ENCODE measurements at places on chromosomes 11 and 22. TPM values are rescaled to one million over a fixed set of nuclear protein-coding genes. Genes with fewer than 3 reads are reported as not detected.

GRCh38 chr11:15374418-15374817, 259.7 kb downstream of the INSC start:
- no peak overlapping the region for H3K27ac ChIP-seq
- no peak overlapping the region for H3K4me3 ChIP-seq
- H3K27me3 ChIP-seq = no peaks in the 10 kb centered on the region
- no peak for DNase-seq

DNA sequence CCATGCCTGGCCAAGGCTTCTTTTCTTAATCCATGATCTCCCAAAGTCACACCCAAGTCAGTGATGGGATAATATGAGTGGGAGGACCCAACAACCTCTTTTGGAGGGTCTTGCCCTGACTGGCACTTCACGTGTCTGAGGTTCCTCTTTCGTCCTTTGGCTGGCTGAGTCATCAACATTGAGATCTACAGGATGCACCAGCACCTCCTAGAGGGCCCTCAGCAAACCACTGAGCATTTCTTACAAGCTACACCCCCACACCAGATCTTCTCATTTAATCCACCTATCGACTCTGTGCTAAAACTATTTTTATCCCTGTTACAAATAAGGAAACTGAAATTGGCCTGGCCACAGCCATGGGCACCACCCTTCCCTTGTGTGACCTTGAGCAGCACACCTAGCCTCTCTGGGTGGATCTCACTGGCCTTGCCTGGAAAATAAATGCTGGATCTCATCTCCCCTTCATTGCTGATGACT, 63.4 kb downstream of the FLI1 start:
- no peak overlapping the region for H3K27ac ChIP-seq
- H3K4me3 ChIP-seq = no peak overlapping the region
- DNase-seq = no peak
- peaks cover 16% of the 10 kb centered on the region for H3K4me1 ChIP-seq

DNA sequence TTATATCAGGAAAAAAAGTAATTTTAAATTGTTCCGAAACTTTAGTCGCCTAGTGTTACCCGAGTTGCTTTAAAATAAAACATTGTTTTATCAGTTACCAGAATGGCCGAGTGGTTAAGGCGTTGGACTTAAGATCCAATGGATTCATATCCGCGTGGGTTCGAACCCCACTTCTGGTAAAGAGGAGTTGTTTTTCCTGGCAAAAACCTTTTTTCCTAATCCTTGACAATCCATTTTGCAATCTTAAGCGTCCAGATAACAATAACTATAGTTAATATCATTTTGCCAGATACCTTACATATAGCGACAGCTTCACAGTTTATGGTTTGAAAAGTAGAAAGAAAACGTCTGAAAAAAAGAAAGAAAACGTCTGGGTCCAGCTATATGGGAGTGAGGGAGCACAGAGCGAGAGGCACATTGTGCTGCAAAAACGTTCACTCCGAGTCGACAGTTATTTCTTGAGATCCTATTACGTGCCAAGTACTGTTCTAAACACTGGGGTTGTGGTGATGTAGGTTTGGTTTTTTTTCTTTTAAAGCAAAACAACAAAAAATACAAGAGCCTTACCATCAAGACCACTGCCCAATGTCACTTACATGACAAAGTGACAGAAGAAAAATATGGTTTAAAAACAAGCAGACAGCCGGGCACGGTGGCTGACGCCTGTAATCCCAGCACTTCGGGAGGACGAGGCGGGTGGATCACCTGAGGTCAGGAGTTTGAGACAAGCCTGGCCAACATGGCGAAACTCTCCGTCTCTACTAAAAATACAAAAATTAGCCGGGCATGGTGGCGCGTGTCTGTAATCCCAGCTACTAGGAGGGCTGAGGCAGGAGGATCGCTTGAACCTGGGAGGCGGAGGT, 40.6 kb downstream of the OR4D9 start:
- peaks cover 24% of the 10 kb centered on the region for H3K4me1 ChIP-seq
- no peaks in the 10 kb centered on the region for H3K36me3 ChIP-seq
- H3K4me3 ChIP-seq = peak overlapping the region; percentile 61
- H3K27ac ChIP-seq = peak overlapping the region; percentile 84
- H3K27me3 ChIP-seq = no peaks in the 10 kb centered on the region

DNA sequence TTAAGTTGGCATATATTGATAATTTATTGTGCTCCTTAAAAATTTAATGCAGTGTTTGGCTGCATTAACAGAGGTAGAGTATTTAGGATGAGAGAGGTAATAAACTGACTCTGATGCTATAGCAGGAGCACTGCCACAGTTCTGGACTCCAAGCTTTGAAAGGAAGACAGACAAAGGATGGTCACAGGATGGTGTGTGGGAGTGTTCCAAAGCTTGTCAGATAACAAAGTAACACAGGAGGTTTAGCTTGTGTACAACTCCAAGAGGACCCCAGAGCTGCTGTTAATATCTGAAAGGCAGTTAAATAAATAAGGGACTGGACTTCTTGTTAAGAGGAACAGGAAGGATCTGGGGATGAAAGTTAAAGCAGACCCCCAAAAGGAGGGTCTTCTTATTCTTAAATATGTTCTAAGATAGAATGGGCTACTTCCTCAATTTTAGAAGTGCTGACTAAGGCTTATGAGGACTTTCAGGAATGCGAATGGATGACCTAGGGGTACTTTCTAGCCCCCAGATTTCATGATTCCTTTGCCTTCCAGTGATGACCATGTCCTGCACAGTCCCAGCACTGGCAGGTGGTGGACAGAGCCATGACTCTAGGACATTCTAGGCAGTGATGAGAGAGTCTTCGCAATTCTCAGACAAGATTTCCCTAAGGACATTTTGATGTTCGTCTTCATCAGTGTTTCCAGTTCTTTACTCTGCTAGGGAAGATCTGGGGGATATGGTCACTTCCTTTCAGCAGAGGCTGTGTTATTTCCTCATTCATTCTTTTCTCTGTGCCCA, 149.1 kb upstream of the RASSF10 start:
- DNase-seq = no peak
- H3K27me3 ChIP-seq = no peaks in the 10 kb centered on the region
- no peaks in the 10 kb centered on the region for H3K36me3 ChIP-seq
- H3K4me1 ChIP-seq = peaks cover 13% of the 10 kb centered on the region
- H3K27ac ChIP-seq = no peak overlapping the region
- no peak overlapping the region for H3K4me3 ChIP-seq

DNA sequence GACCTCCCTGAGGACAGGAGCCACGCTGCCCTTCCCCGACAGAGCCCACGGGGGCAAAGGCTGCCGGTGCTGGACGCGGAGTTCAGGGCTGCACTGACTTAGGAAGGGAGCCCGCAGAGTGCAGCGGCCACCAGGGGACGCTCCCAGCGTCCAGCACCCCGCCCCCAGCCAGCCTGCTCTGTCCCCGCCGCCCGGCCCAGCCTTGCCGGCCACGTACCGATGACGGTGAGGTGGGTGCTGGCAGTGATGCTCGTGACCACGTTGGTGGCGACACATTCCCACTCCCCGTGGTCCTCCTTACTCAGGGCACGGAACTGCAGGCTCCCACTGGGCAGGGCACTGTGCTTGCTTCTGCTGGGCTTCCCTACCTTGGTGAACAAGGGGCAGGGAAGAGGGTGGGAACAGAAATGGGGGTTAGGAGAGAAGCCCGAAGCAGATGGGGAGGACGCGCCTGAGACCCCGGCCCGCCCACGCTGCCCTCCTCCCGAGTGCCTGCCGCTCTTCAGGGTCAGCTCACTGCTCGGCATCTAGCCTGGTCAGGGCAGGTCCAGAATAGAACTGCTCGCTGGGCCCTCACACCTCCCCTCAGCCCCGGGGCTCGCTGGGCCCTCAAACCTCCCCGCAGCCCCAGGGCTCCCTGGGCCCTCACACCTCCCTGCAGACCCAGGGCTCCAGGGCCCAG, 25.9 kb downstream of the IGSF9B start:
- H3K4me3 ChIP-seq = no peak overlapping the region
- no peak for DNase-seq
- no peaks in the 10 kb centered on the region for H3K27me3 ChIP-seq
- H3K4me1 ChIP-seq = peaks cover 41% of the 10 kb centered on the region
- peaks cover 10% of the 10 kb centered on the region for H3K36me3 ChIP-seq

The SLC5A1 gene
- 87.2 TPM for total RNA-seq

The KRTAP5-11 gene
- total RNA-seq = not detected

The ADAMTS15 gene
- total RNA-seq = 7.7 TPM

GRCh38 chr11:83063073-83063754, 8.5 kb downstream of the RAB30 start:
- no peak for DNase-seq
- H3K36me3 ChIP-seq = no peaks in the 10 kb centered on the region
- H3K27ac ChIP-seq = peak overlapping the region; percentile 56
- peaks cover 3% of the 10 kb centered on the region for H3K4me1 ChIP-seq
- no peaks in the 10 kb centered on the region for H3K27me3 ChIP-seq
- H3K4me3 ChIP-seq = peak overlapping the region; percentile 13

DNA sequence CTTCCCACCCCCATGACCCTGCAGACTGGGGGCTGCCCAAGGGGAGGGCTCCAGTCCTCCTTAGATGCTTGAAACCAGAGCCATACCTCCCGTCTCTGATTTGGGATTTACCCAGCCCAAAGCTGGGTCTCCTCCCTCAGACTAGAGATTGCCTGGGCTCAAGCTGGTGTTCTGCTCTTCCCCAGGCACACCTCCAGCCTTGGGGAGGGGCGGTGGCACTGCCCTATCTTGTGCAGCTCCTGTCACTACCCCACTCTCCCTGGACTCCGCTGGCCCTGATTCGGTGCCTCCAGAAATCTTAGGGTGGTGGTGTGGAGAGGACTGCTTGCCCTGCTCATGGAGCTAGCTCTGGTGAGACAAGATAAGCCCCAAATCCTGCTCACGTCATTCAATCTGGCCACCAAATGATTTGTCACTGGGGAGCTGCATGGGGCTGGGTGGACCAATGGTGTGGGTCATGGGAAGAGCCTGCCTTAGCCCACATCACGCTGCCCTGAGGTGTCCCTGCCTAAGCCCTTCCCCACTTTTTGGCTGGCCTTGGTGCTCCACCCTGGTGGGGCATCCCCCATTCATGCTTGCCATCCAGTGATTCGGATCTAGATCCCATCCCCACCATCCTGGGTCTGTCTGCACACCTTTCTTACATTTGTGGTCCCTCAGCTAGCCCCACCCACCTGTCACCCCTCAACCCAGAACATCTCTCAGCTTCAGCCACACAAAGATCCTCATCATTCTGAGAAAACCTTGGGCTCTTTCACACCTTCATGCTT, 87.7 kb downstream of the PDE2A start:
- no peak for DNase-seq
- no peaks in the 10 kb centered on the region for H3K27me3 ChIP-seq
- H3K4me1 ChIP-seq = peaks cover 3% of the 10 kb centered on the region
- no peak overlapping the region for H3K27ac ChIP-seq

DNA sequence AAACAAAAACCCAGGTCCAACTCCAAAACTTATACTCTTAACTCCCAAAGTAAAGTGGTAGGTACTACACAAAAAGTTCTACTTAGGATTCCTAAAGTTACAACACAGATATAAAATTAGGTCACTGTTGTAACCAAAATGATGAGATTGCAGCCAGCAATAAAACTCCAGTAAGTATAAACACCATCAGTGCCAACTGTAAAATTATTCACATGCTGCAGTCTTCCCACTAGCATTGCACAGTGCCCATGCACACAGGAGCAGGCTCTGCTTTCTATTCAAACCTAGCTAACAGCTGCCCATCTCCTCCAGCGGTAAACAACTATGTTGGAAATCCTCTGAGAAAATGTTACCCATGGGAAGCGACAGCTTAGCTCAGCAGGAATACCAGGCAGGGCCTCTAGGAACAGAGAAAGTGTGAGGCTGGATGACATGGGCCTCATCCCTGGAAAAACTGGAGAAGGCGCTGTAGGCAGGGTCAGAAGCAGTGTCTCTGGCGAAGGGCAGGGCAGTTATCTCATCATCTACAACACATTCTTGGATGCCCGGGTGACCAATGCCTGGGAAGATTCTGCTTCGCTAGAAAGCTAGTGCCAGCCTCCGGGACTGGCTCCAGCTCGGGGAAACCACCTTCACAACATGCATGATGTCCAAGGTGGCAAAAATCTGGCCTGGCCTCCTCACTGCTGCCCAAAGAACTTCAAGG, 9.1 kb downstream of the CPT1A start:
- no peak overlapping the region for H3K27ac ChIP-seq
- H3K4me3 ChIP-seq = no peak overlapping the region
- H3K36me3 ChIP-seq = peaks cover 6% of the 10 kb centered on the region

The OR51M1 gene
- not detected for total RNA-seq

The CLCF1 gene
- total RNA-seq = 1.4 TPM

- H3K36me3 ChIP-seq = peaks cover 6% of the 10 kb centered on the region
- H3K27ac ChIP-seq = no peak overlapping the region
- H3K4me1 ChIP-seq = no peaks in the 10 kb centered on the region
- no peak for DNase-seq
- H3K27me3 ChIP-seq = no peaks in the 10 kb centered on the region
Measured at GRCh38 chr11:85710917-85711316, 24.9 kb upstream of the CCDC89 start.

The P2RX6 gene
- total RNA-seq = 3.2 TPM

DNA sequence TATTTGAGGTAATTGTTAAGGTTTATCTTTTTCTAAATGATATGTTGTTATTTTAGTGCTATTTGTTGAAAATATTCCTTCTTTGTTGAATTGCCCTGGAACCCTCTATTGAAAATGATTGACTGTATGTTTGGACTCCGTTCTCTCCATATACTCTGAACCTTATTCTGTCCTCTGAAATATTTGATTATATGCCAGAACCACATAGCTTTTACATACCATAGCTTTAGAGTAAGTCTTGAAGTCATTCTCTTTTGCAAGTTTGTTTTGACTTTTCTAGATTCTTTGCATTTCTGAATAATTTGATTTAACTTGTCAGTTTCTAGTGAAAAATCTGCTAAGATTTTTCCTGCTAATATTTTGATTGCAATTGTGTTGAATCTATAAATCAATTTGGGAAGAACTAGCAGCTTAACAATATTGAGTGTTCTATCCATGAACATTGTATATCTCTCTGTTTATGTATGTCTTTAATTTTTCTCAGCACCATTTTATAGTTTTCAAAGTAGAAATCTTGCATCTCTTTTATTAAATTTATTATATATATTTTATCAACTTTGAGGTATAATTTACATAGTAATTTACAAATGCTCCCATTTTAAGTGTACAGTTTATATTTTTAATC, 51.7 kb upstream of the PITPNB start:
- no peaks in the 10 kb centered on the region for H3K36me3 ChIP-seq
- no peak overlapping the region for H3K27ac ChIP-seq
- DNase-seq = no peak
- no peaks in the 10 kb centered on the region for H3K4me1 ChIP-seq
- no peaks in the 10 kb centered on the region for H3K27me3 ChIP-seq

The KLHDC7B gene
- 0.11 TPM for total RNA-seq

The USP2 gene
- 160 TPM for total RNA-seq

The GPR137 gene
- 21.2 TPM for total RNA-seq

GRCh38 chr11:92424281-92424680, 199.7 kb downstream of the FAT3 start:
- no peaks in the 10 kb centered on the region for H3K27me3 ChIP-seq
- no peak overlapping the region for H3K4me3 ChIP-seq
- no peaks in the 10 kb centered on the region for H3K36me3 ChIP-seq
- DNase-seq = no peak
- H3K4me1 ChIP-seq = no peaks in the 10 kb centered on the region

Data from heart right ventricle (tissue), 16 donors.